ENCODE measurements at places on chromosomes 2 and 18.

DNA sequence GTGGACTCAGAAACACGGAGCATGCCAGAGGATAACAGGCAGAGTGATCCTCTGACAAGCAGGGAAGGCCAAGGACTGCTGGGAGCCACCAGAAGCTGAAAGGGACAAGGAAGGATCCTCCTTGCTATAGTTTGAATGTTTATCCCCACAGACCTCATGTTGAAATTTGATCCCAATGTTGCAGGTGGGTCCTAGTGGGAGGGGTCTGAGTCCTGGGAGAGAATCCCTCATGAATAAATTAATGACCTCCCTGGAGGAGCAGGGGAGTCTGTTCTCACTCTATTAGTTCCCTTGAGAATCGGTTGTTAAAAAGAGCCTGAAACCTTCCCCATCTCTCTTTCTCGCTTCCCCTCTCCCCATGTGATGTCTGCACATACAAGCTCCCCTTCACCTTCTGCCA is 124.4 kb downstream of the FBXO15 start:
- no peak for DNase-seq

- no peak for DNase-seq
These were observed 91.5 kb downstream of the TEX51 start for GRCh38 chr2:126990200-126990599.

GRCh38 chr2:152084076-152084475 is 14.8 kb downstream of the CACNB4 start:
- no peak for DNase-seq

DNA sequence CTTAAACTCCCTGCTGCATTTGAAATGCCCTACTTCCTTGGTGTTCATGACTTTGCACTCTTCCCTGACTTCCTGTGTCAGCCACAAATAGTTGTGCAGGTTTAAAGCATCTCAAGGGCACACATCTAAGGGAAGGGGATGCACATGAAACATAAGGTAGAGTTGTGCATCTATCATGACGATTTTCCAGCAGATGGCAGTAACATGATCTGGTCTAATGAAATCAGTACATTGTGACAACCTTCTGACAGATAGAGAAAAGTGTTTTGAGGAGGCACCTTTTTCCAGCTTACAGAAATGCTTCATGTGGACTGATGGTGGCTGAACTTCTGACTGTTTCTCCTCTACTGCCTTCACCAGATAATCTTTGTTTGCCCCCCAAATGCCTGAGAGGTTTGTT is 238.9 kb downstream of the XIRP2 start:
- no peak for DNase-seq

GRCh38 chr2:199696048-199696447 is 154.9 kb downstream of the FTCDNL1 start:
- DNase-seq, result no peak

DNA sequence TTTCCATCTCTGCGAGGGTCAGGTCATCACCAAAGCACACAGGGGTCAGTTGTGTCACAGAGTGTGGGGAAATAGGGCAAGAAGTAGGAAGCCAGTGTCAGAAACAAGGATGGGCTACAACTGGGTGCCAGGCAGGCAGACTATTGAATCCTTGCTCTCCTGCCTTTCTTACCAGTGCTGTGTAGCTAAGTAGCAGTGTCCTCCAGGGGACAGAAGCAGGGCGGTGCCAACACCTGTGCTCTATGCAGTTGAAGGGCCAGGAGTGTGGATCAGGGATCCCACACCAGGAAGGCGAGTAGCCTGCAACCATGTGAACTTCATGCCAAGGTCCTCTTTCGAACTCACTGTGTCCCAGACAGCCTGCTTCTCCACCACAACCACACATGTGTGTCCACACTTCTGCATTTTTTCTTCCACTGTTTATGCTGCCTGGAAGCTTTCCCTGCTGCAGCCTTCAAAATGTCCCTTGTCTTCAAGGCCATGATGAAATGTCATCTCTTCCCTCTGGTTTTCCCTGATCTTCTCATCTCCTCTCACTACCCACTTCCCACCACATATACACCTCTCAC is 25.4 kb upstream of the REG3G start:
- no peak for DNase-seq

DNA sequence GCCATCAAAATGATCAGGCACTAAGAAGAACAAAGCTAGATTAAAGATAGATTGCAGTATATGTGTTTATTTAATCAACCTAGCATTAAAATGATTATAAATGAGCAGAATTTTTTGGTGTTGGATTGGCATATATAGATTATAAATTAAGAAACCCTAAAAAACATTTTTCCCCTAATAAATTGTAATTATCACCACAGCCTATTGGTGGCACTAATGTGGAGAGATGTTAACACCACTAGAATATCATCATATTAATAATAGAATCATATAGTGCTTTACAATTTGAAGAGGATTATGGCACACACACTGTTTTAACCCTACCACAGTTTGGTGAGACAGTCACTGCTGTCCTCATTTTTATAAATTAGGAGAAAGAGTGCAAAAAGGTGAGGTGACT is 112.4 kb upstream of the RND3 start:
- no peak for DNase-seq

DNA sequence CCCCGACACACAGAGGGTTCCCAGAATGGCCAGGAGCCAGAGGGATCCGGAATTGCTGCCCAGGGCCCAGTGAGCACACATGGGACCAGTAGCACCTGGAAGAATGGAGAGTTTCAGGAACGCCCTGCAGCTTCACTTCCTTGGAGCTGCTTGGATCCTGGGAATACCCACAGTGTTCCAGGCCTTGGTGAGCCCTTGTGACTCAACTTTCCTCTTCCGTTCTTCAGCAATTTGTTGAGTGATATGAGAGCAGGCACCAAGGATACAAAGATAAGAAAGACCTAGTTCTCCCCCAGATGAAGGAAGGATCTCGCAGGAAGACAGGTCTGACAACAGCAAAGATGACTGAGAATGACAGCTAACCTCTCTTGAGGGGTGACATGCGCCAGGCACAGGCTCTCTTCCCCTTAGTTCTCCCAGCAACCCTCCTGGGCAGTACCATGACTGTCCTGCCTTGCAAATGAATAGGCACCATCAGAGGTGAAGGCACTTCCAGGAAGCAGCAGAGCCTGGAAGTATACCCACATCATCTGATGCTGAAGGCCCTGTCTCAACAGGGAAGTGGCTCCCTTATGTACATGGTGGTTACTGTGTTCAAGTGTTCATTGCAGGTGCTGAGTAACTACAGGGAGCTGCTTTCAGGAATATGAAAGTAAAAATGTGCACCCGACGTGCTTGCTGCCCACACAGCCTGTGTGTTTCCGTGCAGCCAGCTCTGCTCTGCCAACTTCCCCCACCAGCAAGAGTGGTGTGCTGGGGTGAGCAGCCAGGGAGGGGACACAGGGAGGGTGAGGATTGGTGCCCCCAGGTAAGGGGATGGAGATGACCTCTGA is 116.2 kb downstream of the STPG4 start:
- peak; percentile 43 for DNase-seq

- DNase-seq, result no peak
These were observed 5.9 kb downstream of the GEN1 start for GRCh38 chr2:17759805-17760204.

- DNase-seq, result no peak
These were observed 22.5 kb downstream of the MOB4 start for GRCh38 chr2:197538412-197538811.

- no peak for DNase-seq
These were observed 87.1 kb downstream of the SETBP1 start for GRCh38 chr18:44767807-44768206.

DNA sequence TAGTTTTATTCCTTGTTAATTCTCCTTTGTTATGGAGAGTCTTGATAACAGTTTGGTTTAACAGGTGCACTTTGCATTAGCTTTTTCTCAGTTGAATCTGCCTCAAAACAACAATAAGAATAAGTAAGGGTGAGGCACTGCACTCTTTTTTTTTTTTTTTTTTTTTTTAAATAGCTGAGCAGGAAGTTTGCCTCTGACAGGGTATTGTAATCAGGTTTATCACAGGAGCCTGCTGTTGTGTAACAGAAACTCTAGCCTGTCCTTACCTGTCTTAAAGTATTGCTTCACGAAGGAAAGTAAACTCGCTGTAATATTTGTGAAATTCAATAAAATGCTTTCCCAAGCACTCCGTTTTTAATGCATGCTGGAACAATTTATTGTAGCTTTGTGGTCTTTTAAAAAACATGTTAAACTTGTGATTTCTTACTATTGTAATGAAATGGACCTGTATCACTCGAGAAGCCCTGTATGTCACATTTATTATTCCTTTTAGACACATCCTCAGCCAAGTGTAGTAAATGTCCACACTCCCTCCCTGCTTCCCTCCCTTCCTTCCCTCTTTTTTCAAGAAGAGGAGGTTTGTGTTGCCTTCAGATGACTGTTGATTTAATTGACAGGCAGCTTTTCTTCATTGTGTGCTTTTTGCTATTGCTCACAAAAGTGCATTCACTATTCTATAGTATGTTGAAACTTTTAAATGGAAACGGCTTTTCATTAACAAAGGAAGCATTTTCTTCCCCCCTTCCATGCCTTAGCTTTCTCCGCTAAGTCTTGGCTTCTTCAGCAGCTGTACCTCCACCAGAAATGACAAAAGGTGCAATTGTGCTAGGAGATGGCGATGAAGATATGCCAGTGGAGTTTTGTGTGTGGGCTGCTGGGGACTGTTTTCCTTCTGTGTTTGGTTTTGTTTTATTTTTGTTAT is 52.7 kb downstream of the TAF1B start:
- no peak for DNase-seq

DNA sequence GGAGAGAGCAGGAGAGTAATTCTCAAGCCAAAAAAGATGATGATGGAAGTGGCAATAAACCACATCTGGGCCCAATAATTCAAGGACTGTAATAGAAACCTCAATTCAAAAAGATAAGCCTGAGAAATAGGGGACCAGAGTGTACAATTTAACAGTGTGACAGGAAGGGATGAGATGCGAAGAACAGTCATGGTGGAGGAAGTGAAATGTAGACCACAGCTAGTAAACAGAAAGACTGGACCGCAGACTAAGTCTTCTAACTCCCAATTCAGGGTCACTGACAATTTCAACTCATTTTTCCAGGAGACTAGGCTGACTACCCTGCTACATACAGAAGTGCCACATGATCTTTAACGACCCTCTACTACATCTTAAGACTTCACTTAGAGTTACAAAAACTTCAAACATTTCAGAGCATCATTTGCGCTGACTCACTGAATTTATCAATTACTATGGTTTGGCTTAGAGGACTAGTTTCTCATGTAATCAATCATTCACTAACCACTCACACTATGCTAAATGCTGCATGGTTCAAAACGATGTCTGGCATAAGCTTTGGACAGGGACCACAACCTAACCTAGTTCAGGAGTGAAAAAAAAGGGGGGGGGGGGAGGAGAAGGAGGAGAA is 9.0 kb downstream of the CUL3 start:
- DNase-seq, result peak; percentile 34

DNA sequence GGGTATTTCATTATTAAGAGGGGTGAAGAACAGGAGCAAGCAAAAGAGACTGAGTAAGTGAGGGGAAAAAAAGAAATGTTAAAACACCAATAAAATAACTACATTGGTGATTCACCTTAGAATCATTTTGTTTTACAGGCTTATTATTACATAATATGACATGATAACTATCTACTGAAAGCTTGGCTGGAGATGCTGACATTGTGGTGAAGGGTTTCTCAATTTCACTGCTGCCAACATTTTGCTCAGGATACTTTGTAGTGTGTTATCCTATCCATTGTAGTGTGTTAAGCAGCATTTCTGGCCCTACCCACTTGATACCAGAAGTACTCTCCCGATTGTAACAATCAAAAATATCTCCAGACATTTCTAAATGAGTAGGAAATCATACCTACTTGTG is 1564.6 kb upstream of the NXPH2 start:
- DNase-seq, result no peak

- no peak for DNase-seq
These were observed 154.7 kb upstream of the LYPD1 start for GRCh38 chr2:132824716-132825115.

- DNase-seq, result no peak
These were observed 41.9 kb downstream of the ITGB6 start for GRCh38 chr2:160157861-160158829.

- peak; percentile 58 for DNase-seq
These were observed 81.1 kb downstream of the RAPH1 start for GRCh38 chr2:203453858-203454451.

DNA sequence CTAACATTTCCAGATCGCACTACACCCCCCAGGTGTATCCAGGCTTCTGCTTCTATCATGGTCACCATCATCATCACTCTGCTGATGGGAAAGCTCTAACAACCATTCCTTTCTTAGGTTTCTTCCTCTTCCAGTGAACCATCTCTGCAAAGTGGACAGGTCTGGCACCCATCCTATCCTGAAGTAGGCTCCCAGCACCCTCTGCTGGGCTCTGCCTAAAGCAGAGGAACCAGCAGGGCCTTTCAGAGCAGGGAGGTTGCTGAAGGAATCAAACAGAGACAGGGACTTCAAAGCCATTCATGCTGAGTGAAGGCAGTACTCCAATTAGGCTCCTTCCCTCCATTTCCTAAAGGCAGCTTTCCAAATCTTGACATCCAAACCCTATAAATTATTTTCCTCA is 27.2 kb upstream of the SATB2 start:
- DNase-seq, result no peak

DNA sequence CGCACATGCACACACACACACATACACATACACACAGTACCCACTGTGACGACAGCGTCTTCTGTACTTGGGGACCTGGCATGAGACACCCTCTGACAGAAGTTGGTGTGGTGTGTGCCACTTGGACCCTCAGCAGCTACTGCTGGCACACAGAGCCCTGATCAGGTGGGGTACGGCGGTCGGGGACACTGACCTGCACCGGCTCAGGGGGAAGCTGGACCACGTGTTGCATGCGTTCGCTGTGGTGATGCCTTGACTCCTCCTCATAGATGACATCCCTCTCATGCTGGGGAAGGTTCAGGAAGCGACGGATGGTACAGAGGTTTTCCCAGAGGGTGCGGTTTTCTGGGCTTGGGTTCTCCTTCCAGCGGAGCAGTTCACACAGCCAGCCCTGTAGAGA is 149.2 kb downstream of the SATB2 start:
- DNase-seq, result no peak

- DNase-seq, result no peak
These were observed 21.6 kb downstream of the KCNG2 start for GRCh38 chr18:79819064-79819967.

DNA sequence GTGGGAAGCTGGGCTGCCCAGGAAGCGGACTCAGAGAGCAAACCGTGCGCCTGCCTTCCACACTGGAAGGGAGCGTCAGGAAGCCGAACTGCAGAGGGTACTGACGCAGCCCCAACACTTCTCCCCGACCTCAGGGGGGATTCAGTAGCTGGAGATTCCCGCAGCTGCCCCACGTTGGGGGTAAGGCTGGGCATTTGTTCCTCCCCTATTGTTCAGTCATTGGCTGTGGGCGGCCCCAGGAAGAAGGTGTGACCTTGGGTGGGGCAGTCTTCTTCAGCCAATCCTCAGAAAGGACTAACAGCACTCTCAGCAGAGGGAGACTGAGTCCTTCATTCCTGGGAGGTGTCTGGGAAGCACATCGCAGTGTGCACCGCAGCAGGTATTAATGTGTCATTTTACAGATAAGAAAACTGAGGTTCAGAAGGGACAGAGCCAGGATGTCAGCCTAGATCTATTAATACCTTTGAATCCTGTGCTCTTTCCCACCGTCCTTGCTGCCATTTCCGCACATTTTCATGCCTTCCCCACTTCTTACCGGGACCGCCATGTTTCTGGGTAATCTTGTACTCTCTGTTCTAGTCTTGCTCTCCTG is 12.1 kb upstream of the C18orf32 start:
- no peak for DNase-seq
